ENCODE measurements at places on chromosomes 5 and 9.

DNA sequence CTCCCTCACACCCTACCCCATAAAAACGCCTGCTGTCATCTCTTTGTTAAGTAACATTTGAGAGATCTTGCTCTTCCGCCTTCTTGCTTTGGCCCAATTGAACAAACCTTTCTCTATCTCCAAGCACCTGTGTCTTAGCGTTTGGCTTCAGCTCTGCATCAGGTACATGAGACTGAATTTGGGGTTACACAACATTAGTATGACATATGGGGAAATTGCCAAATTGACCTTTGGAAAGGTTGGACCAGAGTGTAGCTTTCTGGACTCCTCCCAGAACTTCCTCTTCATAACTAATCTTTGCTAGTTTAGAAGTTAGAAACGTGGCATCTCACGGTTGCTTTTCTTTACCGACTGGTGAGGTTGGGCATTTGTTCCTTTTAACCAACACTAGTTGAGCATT, 3.5 kb upstream of the EXOSC3 start:
- no peak for DNase-seq

GRCh38 chr5:88671505-88672499, 211.2 kb downstream of the MEF2C start:
- no peak for DNase-seq

- no peak for DNase-seq
Observed at GRCh38 chr9:7316967-7317366, 482.6 kb downstream of the DMAC1 start.

GRCh38 chr5:110017854-110018253, 328.1 kb downstream of the MAN2A1 start:
- DNase-seq, result no peak

All from NCI-H1436 treated with DMSO at 0.1 percent for 48 hours (cell line).